OCI-LY7 (cell line): ENCODE measurements at places on chromosomes 4 and X.

DNA sequence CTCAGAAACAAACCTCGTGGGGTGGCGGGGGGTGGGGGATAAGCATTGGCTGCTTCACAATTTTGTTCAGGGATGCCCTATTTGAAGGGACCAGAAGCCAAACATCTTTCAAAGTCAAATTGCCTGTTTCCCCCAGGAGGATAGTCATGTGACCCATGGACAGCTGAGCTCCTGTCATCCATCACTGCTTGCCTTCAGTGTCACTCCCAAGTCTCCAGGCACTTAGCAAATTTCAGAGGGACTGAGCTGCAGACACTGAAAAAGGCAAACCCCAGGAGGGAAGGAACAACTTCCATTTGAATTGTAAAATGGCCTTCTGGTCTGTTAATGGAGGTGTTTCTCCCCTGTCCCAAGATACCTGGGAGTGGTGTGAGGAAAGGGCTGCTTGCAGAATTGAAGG lies 73.4 kb downstream of the FRMPD3 start:
- no peak for DNase-seq

GRCh38 chr4:185219551-185220344 lies 10.3 kb downstream of the SNX25 start:
- DNase-seq: peak; percentile 65

- no peak for DNase-seq
These were observed 23.7 kb downstream of the MAOA start for GRCh38 chrX:43679778-43680177.

DNA sequence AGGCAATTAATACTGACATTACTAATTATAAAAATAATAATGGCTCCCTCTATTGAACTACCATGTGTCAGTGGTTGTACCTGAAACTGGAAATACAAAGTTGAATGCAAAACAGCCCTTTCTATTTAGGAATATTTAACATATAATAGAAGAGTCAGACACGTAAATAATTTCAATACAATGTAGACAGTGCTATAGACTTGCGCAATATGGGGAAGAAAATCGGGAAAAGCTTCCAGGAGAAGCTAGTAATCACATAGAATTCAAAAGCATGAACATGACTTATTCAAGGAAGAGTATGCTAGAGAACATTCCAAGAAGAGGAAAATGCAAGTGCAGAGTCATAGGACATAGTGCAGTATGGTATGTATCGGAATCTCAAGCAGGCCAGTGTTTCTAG lies 408.9 kb upstream of the FTHL17 start:
- DNase-seq: no peak

DNA sequence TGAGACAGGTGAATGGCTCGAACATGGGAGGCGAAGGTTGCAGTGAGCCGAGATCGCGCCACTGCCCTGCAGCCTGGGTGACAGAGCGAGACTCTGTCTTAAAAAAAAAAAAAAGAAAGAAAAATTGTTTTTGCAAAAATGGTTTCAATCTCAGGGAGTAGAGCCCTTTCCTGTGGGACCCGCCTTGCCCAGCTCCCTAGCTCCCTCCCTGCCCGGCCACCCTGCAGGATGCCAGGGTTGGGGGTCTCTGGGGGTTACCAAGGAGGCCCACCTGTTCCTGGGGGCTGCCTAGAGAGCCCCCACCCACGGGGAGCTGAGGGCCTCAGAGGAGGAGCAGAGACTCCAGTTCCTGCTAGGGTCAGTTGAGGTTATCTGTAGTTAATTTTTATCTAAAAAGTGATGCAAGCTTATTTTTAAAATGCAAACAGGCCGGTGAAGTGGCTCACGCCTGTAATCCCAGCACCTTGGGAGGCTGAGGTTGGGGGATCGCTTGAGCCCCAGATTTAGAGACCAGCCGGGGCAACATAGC lies 18.7 kb upstream of the PLCXD1 start:
- DNase-seq: no peak

GRCh38 chrX:9708923-9709553 lies 56.6 kb downstream of the GPR143 start:
- peak; percentile 81 for DNase-seq

DNA sequence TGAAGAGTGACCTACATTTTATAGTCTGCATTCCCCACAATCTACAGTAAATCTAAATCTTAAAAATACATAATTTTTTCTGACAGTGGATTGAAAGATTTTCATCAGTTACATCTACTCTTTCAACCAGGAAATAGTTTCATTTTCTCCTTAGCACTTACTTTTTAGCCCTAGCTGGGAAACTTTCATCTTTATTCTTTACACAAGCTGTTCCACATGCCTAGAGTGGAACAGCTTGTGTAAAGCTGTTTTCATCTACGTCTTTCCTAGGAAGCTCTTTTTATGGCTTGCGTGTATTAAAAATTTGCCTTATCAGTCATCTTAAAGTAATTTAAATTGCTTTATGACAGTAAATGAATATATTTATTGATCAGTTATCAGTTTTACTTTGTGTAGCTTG lies 40.5 kb downstream of the RBPJ start:
- DNase-seq: no peak
